ENCODE measurements at places on chromosomes 6 and 20. TPM values are rescaled to one million over a fixed set of nuclear protein-coding genes. Genes with fewer than 3 reads are reported as not detected.
A peak's percentile ranks its signal among the peaks of the same experiment; 100 is the strongest.

DNA sequence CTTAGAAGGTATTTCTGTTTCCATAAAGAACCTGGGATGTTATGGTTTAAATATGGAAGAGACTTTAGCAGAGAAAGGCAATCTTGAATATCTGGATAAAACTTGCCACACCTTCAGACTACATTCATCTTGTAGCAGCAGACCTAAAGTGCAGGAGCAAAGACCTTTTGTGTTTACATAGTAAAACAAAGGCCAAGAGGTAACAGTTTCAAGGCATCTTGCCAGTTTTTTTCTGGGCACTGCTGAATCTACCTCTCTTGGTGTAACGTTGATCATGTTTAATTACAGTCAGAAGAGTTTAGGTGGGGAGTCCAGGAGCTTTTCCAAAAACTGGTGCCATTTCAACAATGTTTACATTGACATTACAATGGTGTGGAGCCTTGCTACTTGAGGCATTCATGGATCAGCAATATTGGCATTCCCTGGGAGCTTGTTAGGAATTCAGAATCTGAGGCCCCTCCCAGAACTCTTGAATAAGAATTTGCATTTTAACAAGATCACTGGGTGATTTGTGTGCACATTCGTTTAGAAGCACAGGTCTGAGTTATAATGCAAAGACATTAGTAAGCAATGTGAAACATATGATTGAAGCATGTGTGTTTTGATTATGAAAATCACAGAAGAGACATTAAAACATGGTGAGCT, 94.5 kb downstream of the F13A1 start:
- DNase-seq = no peak

SPATS1 gene
- not detected for polyA plus RNA-seq

GRCh38 chr6:107543567-107543966, 53.6 kb downstream of the SOBP start:
- no peak for DNase-seq

COL9A3 gene
- 3.0 TPM for polyA plus RNA-seq

ANKRD66 gene
- polyA plus RNA-seq = not detected

DNA sequence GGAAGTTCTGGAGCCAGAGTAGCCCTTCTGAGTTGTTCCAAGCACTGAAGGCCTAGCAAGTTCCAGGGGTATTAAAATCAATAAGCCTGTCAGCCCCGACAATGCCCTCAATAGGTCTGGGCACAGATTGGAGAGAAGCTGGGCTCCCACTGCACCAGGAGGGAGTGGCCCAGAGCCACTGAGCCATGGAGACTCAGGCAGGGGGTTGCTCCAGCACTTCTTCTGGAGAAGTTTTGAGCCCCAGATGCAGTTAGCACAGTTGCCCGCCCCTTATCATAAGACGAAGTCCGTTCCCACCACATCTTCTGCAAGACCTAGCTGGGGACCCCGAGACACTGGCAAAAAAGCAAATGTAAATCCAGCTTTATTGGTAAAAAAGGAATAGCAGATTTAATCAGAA, 13.0 kb downstream of the DEFB132 start:
- DNase-seq = no peak

- no peak for DNase-seq
Observed at GRCh38 chr6:85451565-85452306, 1.9 kb downstream of the NT5E start.

- DNase-seq = no peak
Observed at GRCh38 chr20:44773070-44773829, 27.6 kb downstream of the KCNK15 start.

DNA sequence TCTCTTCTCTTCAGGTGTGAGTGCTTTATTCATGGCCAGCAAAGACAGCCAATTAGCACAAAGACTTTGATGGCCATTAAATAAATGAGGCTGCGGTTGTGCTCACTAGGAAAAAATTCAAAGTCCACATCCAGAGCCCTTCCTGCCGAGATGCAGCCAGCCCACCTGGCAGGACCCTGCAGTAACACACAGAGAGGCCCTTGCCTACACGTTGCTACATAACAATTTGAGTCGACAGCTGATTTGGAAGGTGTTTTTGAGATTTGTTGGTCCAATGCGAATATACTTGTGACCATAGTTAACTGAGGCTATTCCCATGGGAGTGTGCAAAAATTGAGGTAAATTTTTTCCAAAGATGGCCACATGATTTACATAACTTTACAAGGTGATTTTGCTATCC, 605.4 kb upstream of the HTR1E start:
- DNase-seq = no peak

BTN1A1 gene
- polyA plus RNA-seq = not detected

GRM4 gene
- not detected for polyA plus RNA-seq

DNA sequence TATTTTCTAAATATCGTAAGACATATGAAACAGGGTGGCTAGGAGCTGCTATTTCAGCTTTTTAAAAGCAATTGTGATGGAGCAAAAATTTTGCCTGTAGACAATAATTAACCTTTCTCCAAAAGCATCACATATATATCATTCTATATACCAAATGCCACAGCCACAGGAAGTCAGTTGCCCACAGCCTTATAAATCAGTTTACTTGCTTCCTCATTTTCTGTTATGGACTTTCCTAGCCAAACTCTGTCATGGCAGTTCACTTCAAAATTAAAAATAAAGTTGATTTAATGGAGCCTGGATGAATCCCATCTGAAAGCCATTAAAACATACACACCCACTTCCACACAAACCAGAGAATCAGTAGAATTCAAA, 93.4 kb upstream of the NHSL1 start:
- DNase-seq = no peak

DNA sequence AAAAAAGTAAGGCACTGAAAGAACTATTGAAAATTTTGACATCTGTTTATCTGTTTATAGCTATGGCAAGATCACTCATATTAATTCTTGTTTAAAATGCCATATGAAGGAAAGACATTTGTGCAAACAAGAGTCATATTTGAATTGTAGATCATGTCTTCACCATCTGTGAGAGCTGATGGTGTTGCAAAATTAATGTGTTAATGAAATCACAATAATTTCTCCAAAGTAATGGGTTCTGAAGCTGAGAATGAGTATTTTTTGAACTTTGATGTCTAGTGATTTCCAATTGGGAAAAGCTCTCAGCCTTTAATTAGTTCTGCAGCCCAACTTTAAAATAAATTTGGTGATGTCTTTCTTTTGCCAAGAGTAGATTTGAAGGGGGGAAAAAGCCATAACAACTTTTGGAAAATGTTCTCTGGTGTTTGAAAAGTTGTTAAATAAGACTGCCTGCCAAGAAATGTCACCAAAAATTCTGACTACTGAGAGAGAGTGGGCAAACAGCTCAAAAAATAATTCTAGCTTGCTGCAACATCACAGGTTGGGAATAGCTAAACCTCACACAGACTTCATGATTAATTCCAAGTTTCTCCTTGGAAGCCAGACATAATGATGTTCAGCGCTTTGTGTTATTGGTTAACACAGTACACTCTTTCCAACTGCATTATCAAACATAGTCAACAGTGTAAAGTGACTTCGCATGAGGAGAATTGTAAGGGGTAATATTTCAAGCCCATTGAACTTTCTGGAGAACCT, 142.6 kb downstream of the SOBP start:
- no peak for DNase-seq

- no peak for DNase-seq
Observed at GRCh38 chr6:165697171-165697570, 34.1 kb upstream of the PDE10A start.

DNA sequence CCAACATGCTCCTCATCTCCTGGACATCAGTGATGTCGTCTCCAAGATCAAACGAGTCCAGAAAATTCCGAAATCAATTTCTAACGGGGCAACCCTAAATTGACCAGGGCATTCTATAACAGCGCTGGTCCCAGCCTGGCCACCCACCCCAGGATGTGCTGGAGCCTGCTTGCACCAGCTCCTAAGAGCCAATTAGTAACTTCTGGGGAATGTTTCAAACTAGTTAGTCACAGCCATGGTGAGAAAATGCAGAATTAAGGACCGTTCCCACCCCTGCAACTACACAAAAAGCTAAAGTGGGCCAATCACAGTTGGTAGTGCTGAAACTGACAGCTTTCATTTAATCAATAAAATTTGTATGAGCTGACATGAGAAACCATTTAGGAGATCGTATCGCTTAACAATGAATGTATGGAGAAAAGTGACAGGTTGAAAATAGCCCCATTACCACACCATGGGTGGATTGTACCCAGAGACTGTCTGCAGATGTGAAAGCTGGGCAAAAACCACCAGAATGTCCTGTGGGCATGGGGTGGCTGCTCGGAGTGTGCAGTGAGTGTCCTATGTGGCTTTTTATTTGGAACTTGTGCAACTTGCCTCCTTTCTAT, 165.7 kb upstream of the AFDN start:
- DNase-seq = no peak

STX7 gene
- polyA plus RNA-seq = 15.0 TPM

DNA sequence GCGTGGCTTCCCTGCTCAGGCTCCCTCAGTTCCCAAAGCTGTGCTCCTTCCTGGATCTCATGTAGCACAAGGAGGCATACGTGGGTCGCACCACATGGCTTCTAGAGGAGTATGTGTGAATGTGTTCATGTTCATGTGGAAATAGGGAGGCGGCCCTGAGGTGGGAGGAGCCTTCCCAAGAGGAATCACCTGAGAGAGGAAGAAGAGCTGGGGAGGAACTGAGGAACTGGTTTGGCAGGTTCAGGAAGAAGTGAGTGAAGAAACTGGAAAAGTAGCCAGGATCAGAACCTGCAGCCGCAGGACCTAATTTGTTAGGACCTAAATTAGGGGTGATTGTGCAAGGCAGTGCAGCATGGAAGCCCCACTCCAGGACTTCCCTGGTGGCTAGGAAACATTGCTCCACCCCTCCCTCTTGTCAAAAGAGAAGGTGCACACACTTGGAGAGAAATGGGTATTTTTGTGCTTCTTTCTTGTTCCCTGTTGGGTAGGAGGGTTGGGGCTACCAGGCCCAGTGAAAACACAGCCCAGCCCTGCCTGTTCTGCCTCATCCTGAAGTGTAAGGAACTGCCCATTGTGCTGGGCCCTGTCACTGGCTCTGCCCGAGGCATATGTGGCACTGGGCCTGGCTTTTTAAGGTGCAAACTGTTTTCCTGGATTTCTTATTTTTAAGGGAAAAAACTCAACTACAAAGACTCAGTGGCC, 20.7 kb downstream of the SYNJ2 start:
- no peak for DNase-seq

DNA sequence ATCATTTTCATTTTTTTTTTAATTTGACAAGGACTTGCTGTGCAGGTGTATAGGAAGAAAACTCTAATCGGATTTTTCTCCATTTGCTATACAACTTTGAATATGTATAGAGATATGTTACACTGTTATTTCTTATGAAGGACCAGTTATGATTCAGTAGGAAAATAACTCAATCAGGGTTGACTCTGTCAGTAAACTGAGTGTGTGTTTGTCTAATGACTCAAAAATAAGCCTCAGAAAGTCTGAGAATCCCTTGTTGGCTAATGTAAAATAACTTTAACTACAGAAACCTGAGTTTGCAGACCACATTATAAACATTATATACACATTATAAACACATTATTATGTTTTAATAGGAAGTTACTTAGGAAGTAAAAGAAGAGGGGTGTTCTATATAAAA, 352.6 kb downstream of the RIMS1 start:
- no peak for DNase-seq

GRCh38 chr6:64233746-64234145, 598.1 kb downstream of the PHF3 start:
- DNase-seq = no peak

DNA sequence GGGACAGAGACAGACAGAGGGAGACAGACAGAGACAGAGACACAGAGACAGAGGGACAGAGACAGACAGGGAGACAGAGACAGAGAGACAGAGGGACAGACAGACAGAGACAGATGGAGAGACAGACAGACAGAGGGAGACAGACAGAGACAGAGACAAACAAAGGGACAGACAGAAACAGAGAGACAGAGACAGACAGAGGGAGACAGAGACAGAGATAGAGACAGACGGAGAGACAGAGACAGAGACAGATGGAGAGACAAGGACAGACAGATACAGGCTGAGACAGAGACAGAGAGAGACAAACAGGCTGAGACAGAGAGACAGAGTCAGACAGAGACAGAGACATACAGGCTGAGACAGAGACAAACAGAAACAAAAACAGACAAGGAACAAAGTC, 39.4 kb upstream of the PHACTR3 start:
- no peak for DNase-seq

DNA sequence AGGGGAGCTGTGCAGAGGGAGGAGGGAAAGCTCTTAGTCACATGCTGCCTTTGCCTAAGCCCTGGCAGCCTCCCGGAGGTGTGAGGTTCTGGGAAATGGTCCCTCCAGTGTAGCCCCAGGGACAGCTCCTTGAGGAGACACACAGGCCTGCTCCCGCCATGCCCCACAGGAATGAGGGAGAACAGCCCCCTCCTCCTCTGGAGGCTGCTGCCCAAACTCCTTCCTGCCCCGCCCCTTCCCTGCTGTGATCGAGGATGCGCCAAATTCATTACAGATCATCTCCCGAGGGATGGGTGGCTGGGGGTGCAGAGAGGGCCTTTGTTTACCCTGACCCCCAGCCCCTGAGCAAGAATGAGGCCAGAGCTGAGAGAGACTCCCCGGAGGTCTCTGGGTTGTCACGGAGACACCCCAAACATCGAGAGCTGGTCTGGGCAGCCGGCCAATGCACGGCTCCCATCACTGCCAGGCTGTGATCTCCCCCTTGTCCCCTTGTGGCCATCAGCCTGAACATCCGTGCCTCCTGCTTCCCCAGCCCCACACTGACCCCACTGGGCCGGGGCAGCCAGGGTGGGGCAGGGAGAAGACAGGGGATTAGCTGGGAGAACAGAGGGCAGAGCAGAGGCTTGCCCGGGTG, 8.4 kb downstream of the CYP21A2 start:
- DNase-seq = peak; percentile 62

GRCh38 chr6:133337308-133337707, 96.2 kb downstream of the EYA4 start:
- DNase-seq = no peak

DNA sequence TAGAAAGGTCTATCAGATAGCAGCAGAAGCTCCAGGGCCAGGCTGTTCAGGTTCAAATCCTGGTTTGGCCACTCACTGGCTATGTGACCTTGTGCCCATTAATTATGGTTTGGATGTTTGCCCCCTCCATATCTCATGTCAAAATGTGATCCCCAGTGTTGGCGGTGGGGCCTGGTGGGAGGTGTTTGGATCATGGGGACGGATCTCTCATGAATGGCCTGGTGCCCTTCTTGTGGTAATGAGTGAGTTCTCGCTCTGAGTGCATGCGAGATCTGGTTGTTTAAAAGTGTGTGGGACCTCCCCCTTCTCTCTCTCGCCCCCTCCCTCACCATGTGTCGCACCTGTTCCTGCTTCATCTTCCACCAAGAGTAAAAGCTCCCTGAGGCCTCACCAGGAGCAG, 240.9 kb downstream of the LRFN2 start:
- no peak for DNase-seq

- no peak for DNase-seq
Observed at GRCh38 chr6:129946439-129947140, 71.8 kb upstream of the L3MBTL3 start.

- no peak for DNase-seq
Observed at GRCh38 chr6:33373960-33374910, 17.4 kb upstream of the KIFC1 start.

DNA sequence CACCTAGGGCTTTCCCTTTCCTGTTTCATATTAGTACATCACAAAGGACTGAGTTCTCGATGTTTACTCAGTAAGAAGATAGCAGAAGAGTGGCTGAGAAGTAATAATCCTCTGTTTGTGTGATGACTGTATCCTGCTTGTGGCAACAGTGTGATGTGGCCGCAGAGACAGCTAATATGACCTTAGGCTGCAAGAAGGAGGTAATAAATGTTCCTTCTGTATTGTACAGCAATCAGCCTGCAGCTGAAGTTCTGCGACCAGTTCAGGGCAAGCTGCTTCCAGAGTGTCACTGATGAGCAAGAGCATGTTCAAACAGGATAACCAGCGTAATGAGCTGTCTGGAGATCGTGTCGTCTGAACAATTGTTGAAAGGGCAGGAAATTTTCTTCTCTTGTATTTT, 70.9 kb downstream of the OPN5 start:
- DNase-seq = no peak
